ENCODE measurements at places on chromosomes 1 and 21.

DNA sequence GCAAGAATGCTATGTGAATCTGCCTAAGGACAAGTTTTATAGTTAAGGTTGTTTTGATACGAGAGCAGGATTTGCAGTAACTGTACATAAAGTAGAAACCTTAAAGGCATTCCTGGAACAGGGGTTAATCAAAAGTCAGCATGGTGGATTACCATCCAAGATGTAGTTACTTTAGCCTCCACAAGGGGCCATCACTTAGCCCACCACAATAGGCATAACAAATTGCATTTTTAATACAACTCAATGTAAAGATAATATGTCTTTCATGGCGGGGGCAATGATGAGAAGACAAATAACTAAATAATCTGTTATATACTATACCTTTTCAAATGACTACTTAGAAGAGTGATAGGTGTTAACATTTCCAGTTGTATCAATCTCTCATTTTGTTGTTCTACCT, 611.2 kb upstream of the ADGRL4 start:
- DNase-seq: no peak

GRCh38 chr1:169260478-169261151, 107.0 kb downstream of the NME7 start:
- no peak for DNase-seq

DNA sequence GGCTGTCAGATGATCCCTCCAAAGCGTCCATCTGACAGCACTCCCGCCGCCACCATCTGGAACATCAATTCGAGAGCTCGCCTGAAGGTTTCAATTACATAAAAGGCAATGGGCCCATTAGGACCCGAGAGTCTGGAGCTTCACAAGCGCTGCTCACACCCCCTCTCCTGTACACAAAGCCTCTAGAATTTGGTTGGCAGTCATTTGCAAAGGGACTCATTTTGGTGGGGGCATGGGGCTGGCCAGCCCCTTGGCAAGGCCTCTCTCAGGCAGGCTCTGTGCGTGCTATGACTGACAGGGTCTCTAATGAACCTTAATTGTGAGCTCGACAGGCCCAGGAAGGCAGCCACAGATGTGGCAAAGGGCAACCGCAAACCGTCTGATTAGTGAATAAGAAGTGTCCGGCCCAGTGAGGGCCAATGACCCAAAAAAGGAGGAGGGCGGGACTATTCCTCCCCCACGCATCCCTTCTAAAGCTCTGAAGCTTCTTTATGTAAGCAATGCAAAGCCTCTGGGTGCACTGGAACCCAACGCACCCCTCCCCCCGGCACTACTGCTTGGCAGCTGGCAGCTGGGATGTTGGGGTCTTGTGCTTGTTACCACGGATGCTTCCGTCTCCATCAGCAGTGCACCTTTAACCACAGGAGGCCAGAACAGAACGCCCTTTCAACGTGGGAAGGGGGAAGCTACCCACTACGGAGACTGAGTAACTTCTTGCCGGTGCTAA, 79.4 kb downstream of the CAPZB start:
- DNase-seq: no peak

- no peak for DNase-seq
Measured at GRCh38 chr1:190140644-190141043, 337.0 kb downstream of the BRINP3 start.

DNA sequence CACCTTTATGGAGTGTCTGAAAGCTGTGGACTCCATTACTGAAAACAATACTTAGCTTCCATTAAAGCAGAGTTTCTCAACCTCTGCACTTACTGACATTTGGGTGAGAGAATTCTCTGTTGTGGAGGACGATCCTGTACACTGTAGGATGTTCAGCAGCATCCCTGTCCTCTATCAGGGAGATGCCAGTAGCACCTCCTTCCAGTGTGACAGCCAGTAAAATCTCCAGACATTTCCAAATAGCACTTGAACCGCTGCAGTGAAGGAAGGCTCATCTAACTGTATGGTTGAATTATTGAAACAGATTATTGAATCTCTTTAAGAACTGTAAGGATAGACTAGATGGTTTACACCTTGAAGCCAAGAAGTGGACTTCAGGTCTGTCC, 3.1 kb downstream of the PRDM2 start:
- no peak for DNase-seq

DNA sequence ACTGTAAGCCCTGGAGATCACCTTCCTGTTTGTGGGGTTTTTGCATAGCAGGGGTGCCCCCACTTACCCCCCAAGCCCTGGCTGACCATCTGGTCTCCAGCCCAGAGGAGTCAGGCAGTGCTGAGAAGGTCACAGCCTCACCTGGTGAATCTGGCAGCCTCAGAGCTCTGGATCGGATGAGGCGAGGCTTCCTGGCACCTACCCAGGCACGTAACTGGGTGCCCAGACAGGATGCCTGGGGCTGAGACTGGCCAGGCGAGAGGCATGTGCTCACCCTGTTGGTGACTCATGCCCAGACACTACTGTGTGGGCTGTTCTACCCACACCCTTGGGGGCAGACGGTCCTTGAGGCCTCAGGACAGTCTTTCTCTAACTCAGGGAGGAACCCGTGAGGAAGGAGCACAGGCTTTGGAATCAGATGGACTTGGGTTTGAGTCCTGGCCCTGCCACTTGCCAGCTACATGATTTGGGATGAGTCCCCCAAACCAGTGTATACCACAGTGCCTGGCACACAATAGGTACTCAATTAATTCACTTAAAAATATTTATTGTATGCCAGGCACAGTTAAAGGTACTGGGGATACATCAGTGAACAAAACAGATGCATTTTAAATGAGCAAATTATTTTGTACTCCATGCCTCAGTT, 15.1 kb upstream of the PADI3 start:
- no peak for DNase-seq

DNA sequence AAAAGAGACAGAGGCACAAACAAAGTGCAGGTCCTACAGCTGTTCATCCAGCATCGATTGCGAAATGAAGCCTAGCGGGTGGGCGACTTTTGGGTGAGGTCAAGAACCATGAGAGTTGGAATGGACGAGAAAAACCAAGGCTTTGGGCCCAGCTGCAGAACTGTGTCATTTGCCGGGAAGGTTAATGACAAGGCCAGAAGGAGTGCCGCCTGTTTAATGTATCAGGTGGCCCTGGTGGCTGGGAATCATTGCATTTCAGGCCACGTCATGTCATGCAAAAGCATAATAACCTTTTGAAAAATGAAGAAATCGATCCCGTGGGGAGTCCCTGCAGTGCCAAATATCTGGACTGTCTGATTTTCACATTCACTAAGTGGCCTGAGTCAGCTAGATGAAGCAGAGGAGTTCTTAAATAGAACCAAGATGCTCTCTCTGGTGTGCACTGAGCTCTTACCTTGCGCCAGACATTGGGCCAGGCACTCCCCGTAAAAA, 8.1 kb upstream of the RCC2 start:
- no peak for DNase-seq

- DNase-seq: no peak
Measured at GRCh38 chr1:4086921-4087320, 186.8 kb upstream of the C1orf174 start.

- no peak for DNase-seq
Measured at GRCh38 chr21:32043458-32043857, 170.6 kb downstream of the HUNK start.

GRCh38 chr1:55632058-55632457, 416.9 kb upstream of the USP24 start:
- DNase-seq: no peak

GRCh38 chr21:14438211-14438610, 55.3 kb upstream of the HSPA13 start:
- no peak for DNase-seq

GRCh38 chr1:42765832-42766740, 742 bp downstream of the P3H1 start:
- DNase-seq: no peak

GRCh38 chr1:3134381-3135072, 65.5 kb downstream of the PRDM16 start:
- DNase-seq: no peak

DNA sequence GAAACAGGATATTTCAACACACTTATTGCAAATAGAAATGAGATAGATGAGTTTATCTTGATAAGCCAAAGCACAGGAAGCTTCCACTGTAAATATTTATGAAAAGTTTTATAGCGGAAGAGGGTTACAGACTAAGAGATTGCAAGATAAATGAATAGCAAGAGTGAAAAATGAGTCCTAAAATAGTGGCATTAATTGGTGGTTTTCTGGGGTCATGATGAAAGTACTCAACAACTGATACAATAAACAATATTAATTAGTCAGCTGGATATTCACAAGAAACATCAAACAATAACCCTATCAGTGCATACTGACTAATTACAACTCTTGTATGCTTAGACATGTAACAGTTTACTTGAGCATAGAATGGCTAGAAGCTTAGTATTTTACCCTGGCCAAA, 154.8 kb upstream of the CHODL start:
- DNase-seq: no peak

DNA sequence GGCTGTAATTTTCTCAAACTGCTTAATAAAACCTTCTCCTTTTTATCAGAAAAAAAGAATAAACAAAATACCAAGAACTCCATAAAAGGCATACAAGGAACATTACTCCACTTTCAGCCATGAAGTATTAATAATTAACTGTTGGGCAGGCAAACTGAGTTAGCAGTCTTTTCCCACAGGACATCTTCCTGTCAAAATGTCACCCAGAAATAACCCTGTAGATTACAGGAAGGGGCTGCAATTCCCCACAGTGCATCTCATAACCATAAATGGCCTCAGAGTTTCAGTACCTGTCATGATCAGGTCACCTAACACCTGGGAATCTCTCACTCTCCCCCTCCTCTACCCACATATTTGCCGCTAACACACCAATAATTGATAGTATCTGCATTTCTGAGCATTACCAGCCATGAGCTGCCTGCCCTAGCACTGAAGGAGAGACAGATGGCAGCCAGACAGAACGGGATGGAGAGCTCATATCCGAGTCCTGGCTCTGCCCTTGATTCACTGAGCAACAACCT, 475.0 kb downstream of the SMYD3 start:
- DNase-seq: no peak

DNA sequence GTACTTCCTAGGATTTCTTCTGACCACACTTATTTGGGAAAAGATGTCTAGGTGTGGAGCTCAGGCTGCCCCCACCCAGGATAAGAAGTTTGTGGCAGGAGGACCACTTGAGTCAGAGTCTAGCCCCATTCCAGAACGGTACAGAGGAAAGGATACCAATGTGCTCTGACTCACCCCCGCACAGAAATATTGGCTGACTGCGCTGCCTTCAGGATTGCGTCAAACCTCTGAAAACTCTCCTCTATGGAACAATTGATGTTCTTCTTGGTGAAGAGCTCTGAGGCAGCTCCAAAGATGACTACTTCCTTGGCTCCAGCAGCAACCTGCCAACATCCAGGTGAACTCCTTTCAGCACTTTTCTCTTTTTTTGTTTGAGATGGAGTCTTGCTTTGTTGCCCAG, 11.2 kb downstream of the HMGCL start:
- DNase-seq: no peak

DNA sequence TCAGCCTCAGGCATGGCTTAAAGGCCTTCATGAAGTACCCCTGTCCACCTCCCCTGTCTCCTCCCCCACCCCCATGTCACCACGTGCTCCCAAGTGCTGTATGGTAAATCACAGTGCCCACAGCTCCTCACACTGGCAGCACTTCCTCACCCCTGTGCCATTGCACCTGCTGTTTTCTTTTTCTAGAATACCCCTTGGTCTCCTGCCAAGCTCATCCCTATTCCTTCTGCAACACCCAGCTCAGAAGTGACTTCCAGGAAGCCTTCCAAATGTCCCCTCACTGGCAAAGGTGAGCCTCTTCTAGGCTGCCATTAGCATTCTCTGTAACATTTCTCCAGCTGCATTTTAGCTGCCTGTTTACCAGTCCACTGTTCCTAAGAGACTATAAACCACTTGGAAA, 9.4 kb downstream of the AKNAD1 start:
- DNase-seq: no peak

DNA sequence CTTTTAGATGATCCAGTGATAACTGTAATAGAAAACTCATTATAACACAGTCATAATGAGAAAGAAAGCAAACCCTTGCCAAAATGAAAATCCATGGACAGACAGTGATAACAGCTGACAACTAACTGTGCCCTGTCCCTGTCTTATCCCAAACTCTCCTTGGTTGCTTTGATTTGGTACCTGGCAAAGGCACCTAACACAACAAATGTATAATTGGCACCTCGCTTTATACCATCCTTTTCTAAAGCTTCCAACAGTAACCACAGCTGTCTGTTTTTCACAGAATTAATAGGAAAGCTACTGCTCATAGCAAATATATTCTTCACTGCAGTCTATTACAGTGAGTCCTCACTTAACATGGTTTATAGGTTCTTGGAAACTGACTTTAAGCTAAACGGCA, 118.4 kb upstream of the KRTAP19-8 start:
- DNase-seq: no peak

- DNase-seq: no peak
Measured at GRCh38 chr1:2786329-2787162, 14.9 kb downstream of the TTC34 start.

GRCh38 chr1:173208146-173208545, 1.0 kb upstream of the TNFSF4 start:
- DNase-seq: no peak

DNA sequence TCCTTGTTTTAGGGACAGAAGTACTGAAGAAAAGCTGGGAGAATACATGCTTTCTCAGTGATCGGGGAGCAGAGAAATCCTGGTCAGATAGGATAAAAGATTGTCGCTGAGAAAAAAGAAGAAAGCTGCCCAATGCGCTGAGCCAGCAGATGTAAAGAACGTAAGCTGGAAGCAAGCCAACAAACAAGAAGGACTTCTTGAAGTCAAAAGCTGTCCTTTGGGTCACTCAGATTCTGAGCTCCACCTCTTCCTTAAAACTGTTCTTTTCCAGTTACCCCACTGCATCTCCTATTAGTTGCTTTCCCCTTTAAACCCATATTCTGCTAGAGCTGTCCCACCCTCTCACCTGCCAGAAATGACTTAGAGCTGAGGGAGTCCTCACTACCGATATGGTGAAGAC, 64.8 kb downstream of the GPR137B start:
- no peak for DNase-seq

DNA sequence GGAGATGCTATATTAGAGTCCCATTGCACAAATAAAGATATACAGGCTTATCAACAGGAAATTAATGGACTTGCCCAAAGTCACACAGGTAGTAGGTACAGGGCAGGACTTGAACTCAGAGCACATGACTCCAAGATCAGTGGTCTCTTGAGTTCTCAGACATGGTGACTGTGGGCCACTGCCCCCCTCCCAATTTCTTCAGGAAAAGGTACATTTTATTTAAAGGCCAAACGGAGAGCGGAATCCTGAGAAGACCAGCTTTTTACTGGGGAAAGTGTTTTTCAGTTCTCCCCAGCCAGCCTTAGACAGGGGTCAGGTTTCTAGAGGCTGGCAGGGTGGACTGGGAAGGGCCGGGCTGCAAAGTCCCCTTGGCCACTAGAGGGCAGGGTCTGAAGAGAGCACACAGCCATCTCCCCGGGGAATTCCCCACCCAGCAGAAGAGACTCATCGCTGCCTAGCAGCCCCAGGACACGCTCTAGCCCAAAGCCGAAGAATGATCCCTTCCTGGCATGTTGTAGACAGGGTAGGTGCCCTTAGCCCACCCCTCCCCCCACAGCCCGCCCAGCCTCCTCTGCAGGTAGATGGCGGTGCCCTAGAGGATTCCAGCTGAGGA, 29.7 kb downstream of the ACP6 start:
- DNase-seq: peak; percentile 42

All from GM12864 (cell line).